ENCODE measurements at places on chromosomes 1 and 21.

GRCh38 chr1:210625715-210626114 lies 297.0 kb downstream of the HHAT start:
- no peak for DNase-seq

GRCh38 chr1:23913212-23913880 lies at the start of gene CNR2:
CNR2 (minus strand) TSS chr1:23913362; CDS start chr1:23875617, 37,745 bp downstream.
- DNase-seq: no peak

GRCh38 chr1:218380125-218380977 lies 35.2 kb downstream of the TGFB2 start:
- DNase-seq: no peak

DNA sequence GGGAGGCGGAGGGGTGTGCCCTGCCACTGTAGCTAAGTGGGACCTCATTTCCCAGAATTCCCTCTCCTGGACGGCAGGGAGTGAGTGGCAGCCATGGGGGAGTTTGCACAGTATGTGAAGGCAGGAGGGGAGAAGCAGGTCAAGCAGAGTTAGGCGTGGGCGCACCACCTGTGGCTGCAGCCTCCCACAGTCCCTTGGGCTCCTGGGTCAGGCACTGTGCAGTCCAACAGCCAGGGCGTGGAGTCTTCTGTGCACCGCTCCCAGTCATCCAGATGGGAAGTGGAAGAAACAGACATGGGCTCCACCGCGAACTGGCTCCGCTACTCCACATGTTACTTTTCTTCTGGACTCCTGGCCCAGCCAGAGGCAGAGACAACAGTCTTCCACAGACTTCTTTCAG lies 85.4 kb upstream of the TIAM1 start:
- DNase-seq: no peak

- DNase-seq: no peak
Measured at GRCh38 chr1:86640161-86640670, 64.2 kb upstream of the SH3GLB1 start.

GRCh38 chr21:25506261-25506660 lies 101.0 kb downstream of the MRPL39 start:
- no peak for DNase-seq

DNA sequence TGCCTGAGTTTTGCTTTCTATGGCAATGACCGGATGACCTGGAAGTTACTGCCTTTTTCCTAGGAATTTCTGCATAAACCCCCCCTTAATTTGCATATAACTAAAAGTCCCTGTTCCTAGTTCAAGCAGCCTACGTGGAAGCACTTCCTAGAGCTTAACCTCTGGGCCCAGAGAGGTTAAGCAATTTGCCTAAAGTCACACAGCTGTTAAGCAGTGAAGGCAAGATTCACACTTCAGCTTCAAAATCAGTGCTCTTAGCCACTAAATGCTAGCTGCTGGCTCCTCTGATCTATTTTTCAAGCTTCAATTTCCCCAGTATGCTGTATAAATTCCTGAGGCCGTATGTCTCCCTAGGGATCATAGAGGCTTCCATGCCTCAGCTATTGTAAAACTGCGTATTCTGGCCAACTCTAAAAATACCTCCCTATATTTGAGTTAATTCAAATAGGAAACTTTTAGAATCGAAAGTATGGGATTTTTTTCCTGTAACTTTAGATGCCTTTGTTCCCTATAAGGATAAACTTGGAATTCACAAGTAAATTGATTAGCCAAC lies 53.1 kb upstream of the CD5L start:
- no peak for DNase-seq

GRCh38 chr1:177448652-177449357 lies 278.0 kb downstream of the BRINP2 start:
- DNase-seq: no peak

- no peak for DNase-seq
Measured at GRCh38 chr1:113088972-113089371, 16.0 kb downstream of the LRIG2 start.

DNA sequence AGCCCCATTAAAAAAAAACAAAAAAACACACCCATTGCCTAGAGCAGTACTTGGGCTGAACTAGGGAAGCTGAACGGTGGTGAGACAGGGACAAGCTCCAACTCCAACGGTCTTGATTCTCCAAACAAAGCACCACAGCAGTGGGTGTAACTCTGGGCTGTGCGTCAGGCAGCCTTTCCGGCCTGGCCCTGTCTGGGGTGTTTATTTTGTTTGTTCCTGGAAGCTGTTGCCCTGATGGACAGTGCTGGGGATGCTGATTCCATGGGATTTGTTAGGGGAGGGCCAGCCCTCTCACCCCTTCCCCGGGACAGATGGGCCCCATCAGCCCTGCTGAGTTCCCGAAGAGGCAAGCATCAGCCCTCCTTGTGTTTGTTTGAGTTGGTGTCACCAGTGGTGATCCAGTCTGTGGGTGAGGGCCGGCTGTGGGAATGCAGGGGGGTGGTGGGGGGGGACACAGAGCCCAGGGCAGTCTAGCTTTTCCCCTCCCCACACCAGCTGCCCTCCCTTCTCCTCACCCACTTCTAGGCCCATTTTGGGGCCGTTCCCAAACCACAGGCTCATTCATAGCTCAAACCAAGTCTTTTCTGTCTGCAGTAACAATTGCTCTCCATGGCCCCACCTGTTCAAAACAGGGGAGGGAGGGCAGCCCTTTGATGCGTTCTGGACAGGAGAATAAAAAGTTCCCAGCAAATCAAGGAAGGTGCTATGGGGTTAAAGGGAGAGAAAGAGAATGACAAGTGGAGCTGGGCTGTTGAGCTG lies 4.5 kb downstream of the WNT2B start:
- DNase-seq: no peak

- no peak for DNase-seq
Measured at GRCh38 chr1:206651958-206652890, 16.9 kb downstream of the DYRK3 start.

DNA sequence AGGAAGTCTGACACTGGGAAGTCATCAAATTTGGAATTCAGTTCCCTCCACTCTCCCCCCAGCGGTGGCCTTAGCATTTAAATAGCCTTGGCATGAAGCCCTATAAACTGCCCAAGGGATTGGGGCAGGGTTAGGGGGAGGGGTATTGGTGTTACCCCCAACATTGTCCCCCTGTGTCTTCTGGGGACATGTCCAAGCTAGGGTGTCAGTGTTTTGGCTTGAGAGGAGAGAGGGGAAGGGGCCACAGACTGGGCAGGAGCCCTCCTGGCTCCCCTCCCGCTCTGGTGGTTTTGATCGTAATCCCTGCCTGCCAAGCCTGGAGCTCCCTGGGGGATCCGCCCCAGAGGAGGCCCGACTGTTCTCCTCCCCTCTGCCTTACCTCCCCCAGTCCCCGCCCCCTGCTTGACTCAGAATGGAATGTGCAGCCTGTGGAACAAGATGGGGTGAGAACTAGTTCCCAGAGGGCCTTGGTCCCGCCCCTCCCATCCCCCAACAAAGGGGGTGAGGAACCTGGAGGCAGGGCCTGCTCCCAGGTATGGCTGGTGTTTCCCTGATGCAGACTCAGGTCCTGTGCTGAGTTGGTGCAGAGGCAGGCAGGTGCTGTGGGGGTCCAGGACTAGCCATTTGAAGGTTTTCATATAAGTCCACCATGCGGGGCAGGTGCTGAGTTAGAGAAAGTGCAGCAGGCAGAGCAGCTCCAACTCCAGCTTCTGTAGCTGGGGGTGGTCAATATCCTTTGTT lies 7.4 kb downstream of the SOX13 start:
- DNase-seq: no peak

DNA sequence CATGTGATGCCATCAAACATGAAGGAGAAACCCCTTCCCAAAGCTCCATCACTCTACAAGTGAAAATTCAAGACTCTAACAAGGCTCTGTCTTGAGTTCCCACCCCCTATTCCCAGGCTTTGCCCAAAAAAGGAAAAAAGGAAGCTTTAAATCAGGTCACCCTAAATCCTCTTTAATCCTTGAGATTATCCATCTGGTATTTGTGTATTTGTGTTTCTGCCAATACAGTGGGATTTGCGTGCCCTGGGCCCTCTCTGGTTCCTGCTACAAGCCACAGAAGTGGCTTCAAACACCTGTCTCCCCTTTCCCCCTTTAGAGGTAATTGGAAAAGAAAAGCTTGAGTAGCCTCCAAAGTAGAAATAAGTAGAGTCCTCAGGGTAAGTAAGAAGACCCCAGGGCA lies 120.4 kb downstream of the EDEM3 start:
- no peak for DNase-seq

DNA sequence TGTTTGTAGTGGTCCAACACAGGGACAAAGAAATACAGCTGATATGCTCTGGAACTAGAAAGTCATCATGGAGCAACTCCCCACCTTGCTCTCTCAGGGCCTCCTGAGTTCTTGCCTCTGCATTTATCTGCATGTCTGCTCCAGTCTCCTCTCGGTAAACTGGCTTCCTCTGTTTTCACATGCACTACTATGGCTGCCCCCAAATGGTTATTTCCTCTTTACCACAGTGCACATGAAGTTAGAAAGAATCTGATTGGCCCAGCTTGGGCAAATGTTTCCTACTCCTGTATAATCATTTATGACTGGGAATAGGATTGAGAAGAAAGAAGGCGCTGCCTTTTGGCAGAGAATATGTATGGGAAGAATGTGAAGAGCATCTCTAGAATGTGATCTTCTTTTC lies 16.5 kb upstream of the PSMB2 start:
- DNase-seq: no peak

DNA sequence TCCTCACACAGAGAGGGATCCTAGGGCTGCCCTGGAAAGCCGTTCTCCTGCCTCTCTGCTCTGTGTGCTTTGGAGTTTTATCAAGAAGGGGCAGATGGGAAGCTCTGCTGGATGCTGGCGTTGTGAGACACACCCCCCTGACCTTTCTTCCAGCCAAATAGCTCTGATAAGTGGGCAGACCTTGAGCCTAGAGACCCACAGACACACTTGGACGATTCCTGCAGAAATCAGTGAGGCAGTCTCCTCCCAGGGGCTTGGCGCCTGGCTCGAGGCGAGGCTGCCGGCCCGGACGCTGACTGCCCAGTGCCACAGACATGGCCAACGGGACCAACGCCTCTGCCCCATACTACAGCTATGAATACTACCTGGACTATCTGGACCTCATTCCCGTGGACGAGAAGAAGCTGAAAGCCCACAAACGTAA lies at the start of gene MRAP:
TSS of gene MRAP (plus strand) at position 198 of the 424 bp plus-strand sequence. CDS start at position 315, 117 bp downstream.
- DNase-seq: no peak

GRCh38 chr1:206706298-206706791 lies 21.6 kb downstream of the MAPKAPK2 start:
- DNase-seq: no peak

DNA sequence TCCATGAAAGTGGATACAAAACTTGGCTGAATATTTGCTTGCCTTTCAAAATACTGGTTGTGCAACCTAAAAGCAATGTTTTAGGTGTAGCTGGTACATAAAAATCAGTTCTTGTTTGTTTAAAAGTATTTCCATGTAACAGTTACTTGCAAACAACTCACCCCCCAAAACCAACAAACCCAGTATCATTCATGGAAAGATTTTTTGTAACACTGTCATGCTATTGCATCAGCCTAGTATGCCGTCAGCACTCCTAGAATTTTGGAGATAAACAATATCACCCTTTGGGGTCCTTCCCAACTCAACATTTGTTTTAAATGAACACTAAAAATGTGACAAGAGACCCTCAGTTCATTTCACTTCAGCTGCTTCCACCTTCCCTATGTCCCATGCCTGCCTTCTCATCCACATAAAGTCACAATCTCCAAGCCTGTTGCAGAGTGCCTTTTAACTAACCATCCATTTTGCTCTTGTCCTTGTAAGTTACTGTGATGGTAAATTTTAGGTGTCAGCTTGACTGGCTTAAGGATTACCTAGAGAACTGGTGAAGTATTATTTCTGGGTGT lies 425.3 kb downstream of the DUSP10 start:
- DNase-seq: no peak

DNA sequence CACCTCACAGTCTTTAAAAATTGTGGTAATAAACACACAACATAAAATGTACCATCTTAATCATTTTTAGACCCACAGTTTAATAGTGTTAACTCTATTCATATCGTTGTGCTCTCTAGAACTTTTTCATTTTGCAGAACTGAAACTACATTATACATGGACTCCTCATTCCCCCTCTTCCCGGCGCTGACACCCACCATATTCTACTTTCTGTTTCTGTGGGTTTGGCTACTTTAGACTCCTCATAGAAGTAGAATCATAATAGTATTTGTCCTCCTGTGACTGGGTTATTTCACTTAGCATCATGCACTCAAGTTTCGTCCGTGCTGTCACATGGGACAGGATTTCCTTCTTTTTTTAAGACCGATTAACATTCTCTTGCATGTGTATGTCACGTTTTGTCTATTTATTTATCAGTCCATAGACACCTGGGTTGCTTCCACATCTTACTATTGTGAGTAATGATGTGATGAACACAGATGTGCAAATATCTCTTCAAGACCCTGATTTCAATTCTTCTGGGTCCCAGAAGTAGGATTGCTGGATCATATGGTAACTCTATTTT lies 62.9 kb upstream of the TMPRSS2 start:
- DNase-seq: no peak

- DNase-seq: no peak
Measured at GRCh38 chr1:206116873-206117150, 376 bp downstream of the AVPR1B start.

DNA sequence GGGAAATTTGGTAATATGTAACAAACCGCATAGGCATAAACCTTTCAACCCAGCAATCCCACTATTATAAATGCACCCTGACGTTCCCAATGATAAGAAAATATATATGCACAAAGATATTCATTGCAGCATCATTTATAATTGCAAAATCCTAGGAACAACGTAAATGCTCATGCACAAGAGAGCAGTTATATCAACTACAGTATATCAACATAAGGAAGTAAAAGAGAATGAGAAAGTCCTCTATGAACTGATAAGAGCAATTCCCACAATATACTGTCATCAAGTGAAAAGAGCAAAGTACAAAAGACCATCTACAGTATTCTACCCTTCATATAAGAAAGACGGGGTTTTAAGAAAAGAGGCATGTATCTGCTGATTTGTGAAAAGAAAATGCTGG lies 229.9 kb downstream of the SLC45A1 start:
- DNase-seq: no peak

- DNase-seq: no peak
Measured at GRCh38 chr1:27116232-27116631, 38.7 kb downstream of the SLC9A1 start.

- no peak for DNase-seq
Measured at GRCh38 chr1:46539972-46540371, 11.5 kb downstream of the KNCN start.

GRCh38 chr21:43814215-43815106 lies 25.1 kb downstream of the RRP1 start:
- no peak for DNase-seq

DNA sequence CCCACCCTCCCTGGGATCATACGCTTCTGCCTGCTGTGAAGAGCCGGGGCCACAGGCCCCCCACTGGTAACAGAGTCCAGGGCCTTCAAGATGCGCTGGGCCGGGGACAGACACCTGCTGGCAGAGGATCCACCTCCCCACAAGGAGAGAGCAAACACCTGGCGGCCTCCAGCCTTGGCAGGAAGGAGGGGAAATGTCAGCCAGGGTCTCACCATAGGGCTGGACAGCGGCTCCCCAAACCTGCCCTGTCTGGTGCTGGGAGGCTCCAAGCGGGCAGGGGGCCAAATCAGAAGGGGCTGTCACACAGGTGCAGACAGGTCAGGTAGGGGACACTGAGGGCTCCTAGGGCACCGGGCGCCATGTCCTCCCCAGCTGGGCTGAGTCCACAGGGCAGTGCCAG lies 58.9 kb downstream of the KCNAB2 start:
- no peak for DNase-seq
